DND-41 (cell line): ENCODE measurements at places on chromosomes 3 and 15.

DNA sequence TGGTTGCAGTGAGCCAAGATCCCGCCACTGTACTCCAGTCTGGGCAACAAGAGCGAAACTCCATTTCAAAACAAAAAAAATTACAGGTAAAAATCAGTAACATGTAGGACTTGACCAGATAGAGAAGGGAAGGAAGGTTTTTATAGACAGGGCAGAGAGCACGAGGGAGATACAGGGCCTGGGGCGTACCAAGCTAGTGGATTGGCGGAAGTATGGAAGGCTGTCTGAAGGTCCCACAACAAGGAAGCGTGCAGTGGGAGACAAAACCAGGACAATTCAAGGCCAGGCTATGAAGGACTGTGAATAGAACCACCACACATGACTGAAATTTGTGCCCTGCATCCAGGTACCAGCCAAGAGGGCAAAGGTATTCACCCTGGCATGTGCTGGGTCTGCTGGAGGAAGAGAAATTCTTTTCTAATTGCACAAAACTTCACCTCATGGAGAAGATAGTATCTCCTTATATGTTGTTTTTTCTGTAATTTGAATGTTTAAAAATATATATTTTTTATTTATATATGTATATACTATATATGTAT lies 33.0 kb upstream of the BCL2A1 start:
- H3K27me3 ChIP-seq = no peaks in the 10 kb centered on the region
- H3K4me3 ChIP-seq = no peak overlapping the region
- no peak overlapping the region for H3K27ac ChIP-seq

DNA sequence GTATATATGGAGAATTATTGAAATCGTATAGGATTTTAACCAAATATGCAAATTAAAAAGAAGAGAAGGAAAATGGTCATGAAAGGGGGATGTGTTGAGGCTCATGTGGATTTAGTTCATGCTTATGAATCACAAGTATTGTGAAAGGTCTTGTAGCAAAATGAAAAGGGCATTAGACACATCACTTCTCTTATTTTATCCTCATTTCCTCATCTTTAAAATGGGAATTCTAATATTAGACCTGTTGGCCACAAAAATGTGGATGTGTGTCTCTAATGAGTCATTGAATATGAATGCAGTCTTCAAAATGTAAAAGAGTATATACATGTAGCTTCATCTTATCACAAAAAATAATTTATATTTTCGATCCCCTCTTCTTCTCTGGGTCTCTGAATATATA lies 14.9 kb upstream of the ALCAM start:
- no peak for DNase-seq
- H3K4me1 ChIP-seq = no peaks in the 10 kb centered on the region
- no peak overlapping the region for H3K27ac ChIP-seq
- H3K27me3 ChIP-seq = no peaks in the 10 kb centered on the region

DNA sequence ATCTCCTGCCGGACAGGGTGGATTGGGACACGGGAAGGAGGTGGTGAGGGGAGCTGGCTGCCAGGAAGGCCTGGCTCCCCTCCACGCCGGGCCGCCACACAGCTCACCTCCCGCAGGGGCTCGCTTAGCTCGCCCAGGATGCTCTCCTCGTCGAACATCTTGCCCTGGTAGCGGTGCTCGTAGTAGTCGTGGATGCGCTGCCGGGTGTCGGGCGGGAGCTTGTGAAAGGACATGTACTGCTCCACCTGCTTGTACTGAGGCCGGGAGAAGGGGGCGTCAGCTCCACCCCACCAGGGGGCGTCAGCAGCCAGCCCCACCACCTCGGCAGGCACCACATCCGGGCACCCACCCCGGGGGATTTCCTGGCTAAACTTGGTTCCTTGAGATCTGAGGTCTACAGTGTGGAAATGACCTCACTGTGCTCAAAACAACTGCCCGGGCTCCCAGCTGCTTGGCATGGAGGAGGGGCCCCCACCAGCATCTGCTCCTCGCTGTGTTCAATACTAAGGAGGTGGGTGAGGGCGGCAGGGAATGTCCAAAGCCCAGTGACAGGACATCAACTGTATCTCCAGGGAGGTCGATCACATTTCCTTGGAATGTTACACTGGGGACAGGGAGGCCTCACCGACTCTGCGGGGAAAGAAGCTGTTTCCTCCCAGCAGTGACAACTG lies 43.4 kb downstream of the HCN4 start:
- no peaks in the 10 kb centered on the region for H3K27me3 ChIP-seq
- H3K27ac ChIP-seq = no peak overlapping the region
- no peaks in the 10 kb centered on the region for H3K36me3 ChIP-seq
- peak; percentile 27 for DNase-seq

GRCh38 chr15:97567411-97567810 lies 393.1 kb upstream of the ARRDC4 start:
- H3K27ac ChIP-seq = no peak overlapping the region
- H3K4me3 ChIP-seq = no peak overlapping the region
- no peaks in the 10 kb centered on the region for H3K4me1 ChIP-seq
- no peak for DNase-seq

- H3K36me3 ChIP-seq = peaks cover 85% of the 10 kb centered on the region
- DNase-seq = no peak
- no peak overlapping the region for H3K27ac ChIP-seq
- H3K4me3 ChIP-seq = no peak overlapping the region
- H3K27me3 ChIP-seq = no peaks in the 10 kb centered on the region
Observed at GRCh38 chr3:101591071-101591470, 17.1 kb downstream of the PCNP start.

DNA sequence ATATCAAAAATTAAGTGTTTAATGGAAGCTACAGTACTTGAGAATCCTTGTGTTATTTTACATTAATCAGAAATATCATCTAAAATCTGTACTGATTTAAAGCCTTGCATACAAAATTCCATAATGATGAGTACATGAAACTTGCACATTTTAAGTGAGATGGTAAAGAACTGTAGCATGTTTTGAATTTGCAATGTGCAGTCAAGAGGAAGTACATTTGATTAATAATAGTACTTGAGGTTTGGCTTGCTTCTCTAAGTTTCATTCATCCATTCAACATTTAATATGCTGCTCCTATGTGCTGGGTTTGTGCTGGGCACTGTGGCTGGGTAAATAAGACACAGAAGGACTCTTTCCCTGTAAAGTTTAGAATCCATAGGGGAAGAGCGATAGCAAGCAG lies 332.3 kb downstream of the CNTN3 start:
- no peaks in the 10 kb centered on the region for H3K4me1 ChIP-seq
- no peaks in the 10 kb centered on the region for H3K36me3 ChIP-seq
- no peak overlapping the region for H3K27ac ChIP-seq

DNA sequence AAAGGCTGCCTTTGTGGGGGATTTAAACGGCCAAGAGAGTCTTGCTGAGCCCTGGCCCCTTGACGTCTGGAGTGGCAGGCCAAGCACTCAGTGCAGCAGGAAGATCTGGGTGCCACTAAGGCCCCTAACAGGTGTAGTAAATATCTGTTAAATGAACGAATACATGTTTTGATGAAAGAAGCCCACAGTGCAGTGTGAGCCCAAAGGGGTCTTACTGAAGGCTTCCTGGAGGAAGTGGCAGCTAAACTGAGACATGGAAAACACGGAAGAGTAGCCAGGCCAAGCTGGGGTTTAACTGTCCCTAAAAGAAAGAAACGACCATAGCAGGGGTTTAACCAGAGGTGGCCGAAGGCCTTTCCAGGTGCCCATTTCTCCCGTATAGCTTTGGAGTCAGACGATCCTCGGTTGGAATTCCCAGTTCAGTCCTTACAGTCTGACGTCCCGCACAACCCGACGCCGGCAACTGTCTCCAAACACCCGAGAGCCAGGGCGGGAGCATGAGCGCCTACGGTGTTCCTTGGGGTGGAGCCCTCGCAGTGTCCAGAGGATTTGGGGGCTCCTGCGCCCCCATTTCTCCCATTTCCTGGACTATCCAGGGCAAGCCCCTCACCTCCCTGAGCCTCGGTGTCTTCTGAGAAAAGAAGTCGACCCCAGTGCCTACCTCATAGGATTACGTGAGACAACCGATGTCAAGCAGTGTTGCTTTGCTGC lies 910 bp upstream of the ABHD6 start:
- DNase-seq = no peak
- peaks cover 30% of the 10 kb centered on the region for H3K27me3 ChIP-seq
- H3K4me3 ChIP-seq = peak overlapping the region; percentile 86
- peaks cover 19% of the 10 kb centered on the region for H3K4me1 ChIP-seq

GRCh38 chr15:60328852-60329443 lies 68.8 kb downstream of the ANXA2 start:
- H3K4me1 ChIP-seq = no peaks in the 10 kb centered on the region
- no peak overlapping the region for H3K4me3 ChIP-seq
- H3K27me3 ChIP-seq = no peaks in the 10 kb centered on the region
- H3K36me3 ChIP-seq = no peaks in the 10 kb centered on the region

DNA sequence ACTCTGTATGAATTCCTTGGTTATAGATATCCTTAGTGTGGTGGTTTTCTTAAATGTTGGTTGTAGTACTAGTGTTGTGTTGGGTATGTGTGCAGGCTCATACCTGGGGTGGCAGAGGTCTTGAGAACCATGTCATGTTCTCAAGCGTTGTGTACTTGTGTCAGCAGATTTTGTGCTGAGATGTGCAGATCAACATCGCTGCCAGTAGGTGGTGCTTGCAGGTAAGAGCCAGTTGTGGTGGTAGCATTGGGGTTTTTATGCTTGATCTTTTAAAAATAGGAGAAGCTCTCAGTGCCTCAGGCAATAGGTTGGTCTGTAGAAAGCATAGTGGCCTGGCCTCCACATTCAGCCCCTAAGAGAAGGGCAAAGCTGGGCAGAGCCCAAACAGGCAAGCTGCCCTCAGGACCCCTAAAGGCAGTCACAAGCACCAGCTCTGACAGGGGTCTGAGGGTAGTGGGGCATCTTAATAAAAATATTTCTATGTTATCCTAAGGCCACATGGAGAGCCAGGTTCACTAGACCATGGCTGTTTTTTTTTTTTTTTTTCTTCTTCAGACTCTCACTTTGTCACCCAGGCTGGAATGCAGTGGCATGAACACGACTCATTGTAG lies 164.0 kb downstream of the IL20RB start:
- peak; percentile 49 for DNase-seq
- H3K36me3 ChIP-seq = no peaks in the 10 kb centered on the region
- H3K4me1 ChIP-seq = no peaks in the 10 kb centered on the region
- H3K4me3 ChIP-seq = no peak overlapping the region
- H3K27ac ChIP-seq = no peak overlapping the region

- no peak overlapping the region for H3K27ac ChIP-seq
- no peaks in the 10 kb centered on the region for H3K4me1 ChIP-seq
- no peaks in the 10 kb centered on the region for H3K36me3 ChIP-seq
- DNase-seq = no peak
- H3K27me3 ChIP-seq = no peaks in the 10 kb centered on the region
- no peak overlapping the region for H3K4me3 ChIP-seq
Observed at GRCh38 chr3:117589454-117589853, 879.9 kb downstream of the TUSC7 start.

GRCh38 chr15:69421498-69421897 lies 7.3 kb downstream of the KIF23 start:
- H3K27ac ChIP-seq = no peak overlapping the region
- H3K4me1 ChIP-seq = peaks cover under 1% of the 10 kb centered on the region
- no peak overlapping the region for H3K4me3 ChIP-seq
- no peaks in the 10 kb centered on the region for H3K27me3 ChIP-seq
- DNase-seq = no peak
